ENCODE measurements at places on chromosomes 11 and 22.

- DNase-seq: no peak
Measured at GRCh38 chr11:86155200-86155844, 86.4 kb upstream of the PICALM start.

DNA sequence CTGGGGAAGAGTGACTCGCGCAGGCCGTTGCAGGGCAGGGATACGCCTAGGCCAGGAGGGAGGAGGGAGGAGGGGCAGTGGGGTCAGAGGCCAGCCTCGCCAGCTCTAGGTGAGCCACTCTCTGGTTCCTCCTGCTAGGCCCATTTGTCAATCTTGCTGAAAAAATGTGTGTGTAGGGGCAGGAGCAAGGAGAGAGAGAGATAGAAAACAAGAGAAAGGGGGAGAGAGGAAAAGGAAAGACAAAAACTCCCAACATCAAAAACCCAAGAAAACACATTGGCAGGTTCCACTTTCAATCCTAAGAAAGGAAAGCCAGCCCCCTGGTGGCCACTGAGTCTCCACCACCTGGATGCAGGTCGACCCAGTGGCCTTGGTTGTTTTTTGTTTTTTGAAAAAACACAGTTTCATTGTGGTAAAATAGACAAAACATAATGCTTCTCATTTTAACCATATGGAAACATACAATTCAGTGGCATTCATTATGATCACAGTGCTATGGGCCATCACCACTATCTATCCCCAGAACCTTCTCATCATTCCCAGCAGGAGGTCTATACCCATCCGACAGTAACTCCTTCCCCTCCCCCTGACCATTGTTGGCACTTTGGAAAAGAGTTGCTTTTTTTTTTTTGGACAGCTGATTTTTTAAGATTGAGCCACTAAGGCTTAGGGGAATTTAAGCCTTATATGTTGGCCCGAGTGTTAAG lies 10.9 kb downstream of the OMP start:
- DNase-seq: no peak

GRCh38 chr11:11570823-11571222 lies 51.0 kb downstream of the GALNT18 start:
- DNase-seq: no peak

- DNase-seq: no peak
Measured at GRCh38 chr22:25120093-25120561, 79.5 kb upstream of the CRYBB3 start.

DNA sequence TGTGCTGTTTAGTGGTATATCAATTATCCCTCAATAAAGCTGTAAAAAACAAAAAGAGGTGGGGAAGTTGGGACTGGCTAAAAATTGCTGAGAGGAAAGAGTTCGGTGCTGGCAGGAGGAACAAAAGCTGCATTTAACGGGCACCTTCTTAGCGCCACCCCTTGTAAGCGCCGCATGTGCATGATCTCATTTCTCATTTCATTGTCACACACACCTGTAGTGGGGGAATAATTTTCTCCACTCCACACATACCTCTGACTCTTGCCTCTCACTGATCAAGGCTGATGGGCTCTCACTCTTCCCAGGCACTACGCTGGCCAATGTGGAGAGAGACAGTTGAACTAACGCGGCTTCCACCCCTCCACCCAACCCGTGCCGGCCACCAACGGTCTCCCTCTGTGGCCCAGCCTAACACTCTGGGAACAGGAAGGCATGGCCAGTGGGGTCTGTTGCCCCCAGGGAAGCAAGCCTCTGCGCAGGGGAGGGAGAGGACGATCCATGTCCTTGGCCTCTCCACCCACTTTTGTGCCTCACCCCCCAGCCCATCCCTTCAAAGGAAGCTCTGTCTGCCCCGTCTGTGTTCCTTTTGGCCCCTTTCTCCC lies 186.7 kb upstream of the SYT13 start:
- no peak for DNase-seq
